ENCODE measurements at places on chromosomes 7 and 10.

DNA sequence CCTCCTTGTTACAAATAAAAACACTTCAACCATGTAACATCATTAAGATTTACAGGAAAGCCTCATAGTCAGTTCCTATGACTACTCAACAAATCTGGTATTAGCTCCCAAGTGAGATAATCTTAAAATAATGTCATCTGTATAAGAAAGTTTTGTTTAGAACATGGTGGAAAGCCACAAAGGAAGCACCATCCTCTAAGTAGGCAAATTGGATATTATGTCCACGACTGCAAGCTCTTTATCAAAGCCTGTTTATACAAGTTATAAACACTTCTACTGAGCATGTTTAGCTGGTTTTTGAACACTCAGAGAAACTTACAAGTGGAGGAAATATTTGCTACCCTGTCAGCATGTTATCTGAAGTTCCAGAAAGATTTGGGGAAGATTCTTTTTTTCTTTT, 349.8 kb downstream of the ARL4A start:
- DNase-seq: no peak

DNA sequence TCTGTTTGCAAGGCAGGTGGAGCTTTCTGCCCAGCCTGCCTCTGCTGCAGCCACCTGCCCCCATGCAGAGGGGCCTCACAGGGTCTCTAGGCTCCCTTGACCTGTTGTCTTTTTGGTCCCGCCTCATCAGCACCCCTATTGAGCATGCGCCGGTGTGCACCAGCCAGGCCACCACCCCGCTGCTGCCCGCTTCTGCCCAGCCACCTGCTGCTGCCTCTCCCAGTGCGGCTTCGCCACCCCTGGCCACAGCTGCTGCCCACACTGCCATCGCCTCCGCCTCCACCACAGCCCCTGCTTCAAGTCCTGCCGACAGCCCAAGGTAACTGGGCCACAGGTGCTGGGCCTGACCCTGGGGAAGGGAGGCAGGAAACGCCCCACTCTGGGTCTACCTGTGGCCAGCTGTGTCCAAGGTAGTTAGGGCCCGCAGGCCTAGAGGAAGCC, 38.1 kb downstream of the LDB3 start:
- no peak for DNase-seq

DNA sequence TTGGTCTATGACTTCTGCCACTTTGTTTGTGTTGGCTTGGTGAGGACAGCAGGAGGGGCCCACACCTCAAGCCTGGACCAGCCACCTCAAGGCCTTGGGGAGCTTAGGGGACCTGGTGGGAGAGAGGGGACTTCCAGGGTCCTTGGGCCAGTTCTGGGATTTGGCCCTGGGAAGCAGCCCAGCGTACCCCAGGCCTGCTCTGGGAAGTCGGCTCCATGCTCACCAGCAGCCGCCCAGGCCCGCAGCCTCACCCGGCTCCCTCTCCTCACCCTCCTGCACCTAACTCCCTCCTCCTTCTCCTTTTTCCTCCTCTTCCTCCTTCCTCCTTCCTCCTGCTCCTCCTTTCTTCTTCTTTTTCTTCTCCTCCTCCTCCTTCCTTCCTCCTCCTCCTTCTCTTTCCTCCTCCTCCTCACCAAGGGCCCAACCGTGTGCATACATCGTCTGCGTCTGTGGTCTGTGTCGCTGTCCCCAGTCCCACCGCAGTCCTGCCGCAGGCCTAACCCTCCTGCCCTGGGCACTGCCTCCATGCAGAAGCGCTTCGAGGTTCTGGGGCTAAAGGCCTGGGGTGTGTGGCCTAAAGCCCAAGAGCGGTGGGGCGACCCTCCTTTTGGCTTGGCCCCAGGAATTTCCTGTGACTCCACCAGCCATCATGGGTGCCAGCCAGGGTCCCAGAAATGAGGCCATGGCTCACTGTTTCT, 5.3 kb downstream of the EN2 start:
- no peak for DNase-seq

- no peak for DNase-seq
These were observed 72.9 kb downstream of the ADK start for GRCh38 chr10:74223755-74224529.

- DNase-seq: no peak
These were observed 256.7 kb downstream of the KLF6 start for GRCh38 chr10:3528271-3528670.

- DNase-seq: no peak
These were observed 76.0 kb downstream of the GPR141 start for GRCh38 chr7:37759526-37759925.

GRCh38 chr10:974785-975074, 13.5 kb upstream of the GTPBP4 start:
- DNase-seq: no peak

- peak; percentile 6 for DNase-seq
These were observed 2.7 kb upstream of the FRAT2 start for GRCh38 chr10:97336942-97337831.

DNA sequence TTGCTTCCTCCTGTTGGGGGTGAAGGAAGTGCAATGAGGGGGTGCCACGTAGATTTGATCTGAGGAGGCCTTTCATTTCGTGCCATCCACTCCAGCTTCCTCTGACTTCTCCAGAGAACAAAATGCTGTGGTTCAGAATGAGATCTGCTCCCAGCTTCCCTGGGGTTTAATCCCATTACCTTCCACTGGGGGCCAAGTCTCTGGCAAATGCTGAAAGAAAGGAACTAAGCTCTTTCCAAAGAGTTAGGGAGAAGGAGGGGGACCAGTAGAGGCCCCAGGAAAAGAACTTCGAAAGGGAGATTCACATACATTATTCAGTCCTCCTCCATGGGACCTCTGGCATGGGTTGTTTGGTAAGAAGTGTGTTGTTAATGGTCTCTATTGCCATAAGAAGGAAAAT, 727.0 kb downstream of the TYW1 start:
- no peak for DNase-seq

DNA sequence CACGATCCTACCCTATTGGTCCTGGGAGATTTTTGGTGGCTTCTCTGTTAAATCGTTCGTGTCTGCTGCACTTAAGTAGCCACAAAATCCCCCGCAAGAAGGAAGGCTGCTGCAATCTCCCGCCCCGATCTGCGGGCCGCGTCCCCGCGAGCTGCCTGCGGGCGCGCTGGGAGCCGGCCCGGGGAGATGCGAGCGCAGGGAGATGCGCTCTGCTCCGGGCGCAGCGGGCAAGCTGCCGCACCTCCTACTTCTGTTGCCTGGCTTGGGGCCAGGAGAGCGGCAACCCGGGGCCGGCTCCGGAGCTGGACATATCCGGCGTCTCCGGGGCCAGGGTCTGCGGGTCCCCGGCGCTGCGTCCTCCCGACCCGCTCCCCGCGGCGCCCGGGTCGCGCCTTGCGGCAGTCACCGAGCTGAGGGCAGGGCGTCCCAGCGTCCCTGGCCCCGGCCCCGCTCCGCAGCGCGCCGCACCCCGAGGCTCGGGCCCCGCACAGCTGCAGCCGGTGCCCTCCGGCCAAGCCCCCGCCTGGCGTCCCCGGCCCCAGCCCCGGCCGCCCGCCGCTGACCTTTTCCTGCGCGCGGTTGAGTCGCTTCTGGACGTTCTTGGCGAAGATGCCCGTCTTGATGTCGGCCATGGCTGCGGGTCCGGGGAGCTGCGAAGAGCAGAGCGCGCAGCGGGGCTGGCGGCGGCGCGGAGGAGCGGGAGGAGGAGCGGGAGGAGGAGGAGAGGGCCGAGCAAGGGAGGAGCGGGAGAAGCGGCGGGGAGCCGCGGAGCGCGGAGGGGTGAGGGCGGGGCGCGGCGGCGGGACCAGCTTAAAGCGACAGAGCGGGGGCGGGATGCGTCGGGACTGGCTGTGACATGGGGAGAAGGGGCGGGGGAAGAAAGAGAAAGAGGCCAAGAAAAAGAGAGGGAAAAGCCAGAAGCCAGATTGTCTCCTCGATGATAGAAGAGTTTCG, at the start of gene AMPH:
Gene AMPH, minus strand, starts transcription at position 654 of the 954 bp plus-strand sequence. Its CDS starts 22 bp downstream, at position 632.
- peak; percentile 43 for DNase-seq

GRCh38 chr10:17736223-17736622, 15.8 kb upstream of the TMEM236 start:
- DNase-seq: no peak

GRCh38 chr7:129947701-129948100, 5.1 kb downstream of the UBE2H start:
- no peak for DNase-seq

- no peak for DNase-seq
These were observed 4.4 kb downstream of the PON3 start for GRCh38 chr7:95391761-95392160.

- no peak for DNase-seq
These were observed 8.8 kb upstream of the ATRNL1 start for GRCh38 chr10:115084277-115084850.

- no peak for DNase-seq
These were observed 39.1 kb downstream of the PODXL start for GRCh38 chr7:131517218-131517923.

DNA sequence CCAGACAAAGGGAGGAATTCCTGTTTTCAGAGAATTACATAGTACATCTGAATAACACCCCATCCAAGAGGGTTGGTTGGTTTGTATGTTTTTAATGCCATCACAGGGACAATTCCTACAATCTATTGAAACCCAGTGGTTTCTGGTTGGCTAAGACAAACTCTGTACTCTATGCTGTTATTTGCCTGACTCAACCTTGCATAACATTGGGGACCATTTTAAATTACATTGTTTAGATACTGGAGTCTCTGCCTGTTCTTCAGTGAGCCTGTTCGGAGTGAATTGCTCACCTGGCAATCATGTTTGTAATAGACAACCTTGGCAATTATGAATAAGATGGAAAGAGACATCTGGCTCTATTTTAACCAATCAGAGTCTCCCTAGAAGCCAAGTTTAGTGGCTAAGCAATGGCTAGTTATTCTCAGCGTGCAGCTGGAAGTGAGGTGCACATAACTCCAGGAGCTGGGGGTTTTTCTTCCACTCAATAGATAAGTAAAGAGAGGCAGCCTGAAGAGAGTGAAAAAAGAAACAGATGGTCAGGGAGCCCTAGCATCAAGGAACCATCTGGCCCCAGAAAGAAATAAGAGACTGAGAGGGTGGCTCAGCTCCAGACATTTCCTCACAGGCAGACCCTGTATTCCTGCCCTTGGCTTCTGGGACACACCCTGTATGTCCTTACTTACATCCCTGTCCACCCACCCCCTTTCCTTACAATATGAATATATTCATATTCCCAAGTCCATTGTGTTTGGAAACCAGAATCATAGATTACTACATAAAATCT, 21.2 kb upstream of the SLC35G1 start:
- DNase-seq: no peak

DNA sequence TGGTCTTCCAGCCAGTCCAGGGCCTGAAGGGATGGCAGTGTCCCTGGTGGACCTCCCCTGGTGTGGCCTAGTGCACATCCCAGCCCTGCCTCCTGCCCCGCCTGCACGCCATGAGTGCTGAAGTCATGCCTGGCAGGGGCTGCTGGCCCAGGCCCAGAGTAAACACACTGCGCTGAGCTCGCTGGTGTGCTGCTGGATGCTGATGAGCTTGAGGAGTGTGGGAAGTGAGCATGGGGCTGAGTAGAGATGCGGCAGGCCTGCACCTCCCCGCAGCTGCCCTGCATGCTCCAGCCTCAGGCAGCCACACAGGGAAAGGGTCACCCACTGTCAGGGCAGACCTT, 43.2 kb downstream of the HTRA1 start:
- no peak for DNase-seq

- DNase-seq: no peak
These were observed 90.9 kb upstream of the GATAD1 start for GRCh38 chr7:92356406-92356805.

DNA sequence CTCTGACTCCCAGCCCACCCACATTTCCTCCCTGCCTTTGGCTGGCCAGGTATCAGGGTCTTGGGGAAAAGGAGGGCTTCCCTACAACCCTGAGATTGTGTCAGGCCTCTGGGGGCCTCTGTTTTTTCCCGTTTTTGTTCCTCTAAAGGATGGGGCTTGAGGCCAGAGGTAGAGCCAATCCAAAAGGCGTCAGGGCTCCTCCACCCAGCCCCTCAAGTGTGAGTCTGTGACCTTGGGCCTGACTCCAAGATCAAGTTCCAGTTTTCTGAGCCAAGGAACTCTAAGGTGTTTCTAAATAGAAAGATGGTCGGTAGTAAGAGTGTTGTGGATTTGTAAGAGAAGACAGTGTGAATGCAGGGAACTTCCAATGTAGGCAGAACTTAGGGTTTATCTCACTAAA, 6.6 kb downstream of the EEPD1 start:
- DNase-seq: no peak
